Memory B cell (primary cell): ENCODE measurements at places on chromosomes 5 and 9.

DNA sequence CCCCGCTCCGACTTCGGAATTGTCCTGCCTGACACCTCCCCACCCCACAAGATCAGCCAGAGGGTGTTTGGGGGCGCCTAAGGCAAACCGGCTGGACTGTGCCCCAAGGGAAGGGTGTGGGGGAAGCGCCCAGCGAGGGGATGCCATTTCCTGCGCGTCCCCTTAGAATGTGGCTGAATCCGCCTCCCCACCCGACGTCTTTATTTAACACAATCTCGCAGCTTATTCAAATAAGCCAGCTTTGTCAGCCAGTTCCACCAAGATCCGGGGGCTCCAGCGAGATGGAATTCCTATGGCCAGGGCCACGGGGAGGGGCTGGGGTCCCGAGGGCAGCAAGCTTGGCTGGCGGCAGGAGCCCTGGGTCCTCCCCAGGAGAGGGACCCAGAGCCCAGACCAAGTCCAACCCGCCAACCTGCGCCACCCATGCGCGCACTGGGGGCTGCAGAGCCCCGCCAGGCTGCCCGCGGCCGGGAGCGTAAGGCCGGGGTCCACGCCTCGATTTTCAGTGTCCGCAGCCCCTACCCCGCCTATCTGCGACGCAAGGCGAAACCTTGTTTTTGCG is 7.4 kb downstream of the IRX4 start:
- no peak for DNase-seq

GRCh38 chr9:121447321-121447834 is 52.3 kb downstream of the GGTA1 start:
- no peak for DNase-seq

DNA sequence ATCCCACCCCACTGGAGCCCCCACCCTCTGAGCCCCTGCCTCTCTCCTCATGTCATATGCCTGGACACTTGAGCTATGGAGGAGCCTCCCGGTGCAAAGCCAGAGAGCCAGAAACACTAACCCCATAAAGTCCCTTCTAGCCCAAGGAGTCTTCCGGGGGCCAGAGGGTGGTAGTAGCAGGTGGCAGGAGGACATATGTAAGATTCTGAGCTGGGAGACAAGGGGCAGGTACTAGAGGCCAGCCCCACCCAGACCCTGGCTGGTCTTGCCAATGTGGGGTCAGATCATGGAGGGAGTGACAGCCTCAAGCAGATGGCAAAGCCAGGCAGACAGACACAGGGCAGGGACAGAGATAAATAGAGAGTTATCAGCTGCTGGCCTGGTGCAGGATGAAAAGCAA is 63.4 kb downstream of the PSD2 start:
- no peak for DNase-seq

DNA sequence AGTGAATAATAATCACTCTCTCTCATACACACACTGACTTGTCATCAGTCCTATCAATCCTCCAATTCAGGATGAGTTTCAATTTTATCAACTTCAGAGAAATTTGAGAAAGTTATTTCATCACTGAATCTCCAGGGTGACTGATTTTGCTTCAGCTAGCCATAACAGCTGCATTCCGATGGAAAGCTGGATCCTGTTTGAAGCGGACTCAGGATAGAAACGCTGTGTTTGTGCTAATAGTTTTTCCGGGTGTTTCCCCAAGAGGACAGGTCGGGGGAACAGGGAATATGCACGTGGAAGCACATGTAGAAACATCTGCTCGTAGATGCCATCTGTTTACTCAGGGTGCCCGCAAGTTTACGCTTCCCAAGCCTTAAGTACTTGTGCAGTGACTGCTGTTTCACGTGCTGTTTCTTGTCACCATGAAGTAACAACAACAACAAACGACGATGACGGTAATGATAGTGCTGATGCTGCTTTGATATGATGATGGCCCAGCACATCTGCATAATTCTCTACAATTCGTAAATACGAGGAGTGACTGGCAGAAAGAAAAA is 263.7 kb upstream of the DAPK1 start:
- no peak for DNase-seq

DNA sequence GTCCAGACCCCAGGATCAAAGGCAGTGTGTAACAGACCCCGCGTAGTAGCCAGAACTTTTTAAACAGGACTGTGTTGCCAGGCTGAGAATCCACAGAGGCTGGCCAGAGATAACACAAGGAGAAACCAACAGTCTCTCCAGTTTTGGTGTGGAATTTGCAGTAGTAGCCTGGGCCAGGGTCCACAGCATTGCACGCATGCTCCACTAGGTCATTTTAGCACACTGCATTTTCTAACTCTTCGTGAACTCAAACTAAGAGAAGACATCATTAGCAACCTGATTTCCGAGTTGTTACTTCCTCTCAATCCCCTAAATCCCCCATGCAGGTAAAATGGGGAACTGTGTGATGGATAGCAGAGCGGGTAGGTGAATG is 119.6 kb downstream of the BOD1 start:
- DNase-seq: no peak

DNA sequence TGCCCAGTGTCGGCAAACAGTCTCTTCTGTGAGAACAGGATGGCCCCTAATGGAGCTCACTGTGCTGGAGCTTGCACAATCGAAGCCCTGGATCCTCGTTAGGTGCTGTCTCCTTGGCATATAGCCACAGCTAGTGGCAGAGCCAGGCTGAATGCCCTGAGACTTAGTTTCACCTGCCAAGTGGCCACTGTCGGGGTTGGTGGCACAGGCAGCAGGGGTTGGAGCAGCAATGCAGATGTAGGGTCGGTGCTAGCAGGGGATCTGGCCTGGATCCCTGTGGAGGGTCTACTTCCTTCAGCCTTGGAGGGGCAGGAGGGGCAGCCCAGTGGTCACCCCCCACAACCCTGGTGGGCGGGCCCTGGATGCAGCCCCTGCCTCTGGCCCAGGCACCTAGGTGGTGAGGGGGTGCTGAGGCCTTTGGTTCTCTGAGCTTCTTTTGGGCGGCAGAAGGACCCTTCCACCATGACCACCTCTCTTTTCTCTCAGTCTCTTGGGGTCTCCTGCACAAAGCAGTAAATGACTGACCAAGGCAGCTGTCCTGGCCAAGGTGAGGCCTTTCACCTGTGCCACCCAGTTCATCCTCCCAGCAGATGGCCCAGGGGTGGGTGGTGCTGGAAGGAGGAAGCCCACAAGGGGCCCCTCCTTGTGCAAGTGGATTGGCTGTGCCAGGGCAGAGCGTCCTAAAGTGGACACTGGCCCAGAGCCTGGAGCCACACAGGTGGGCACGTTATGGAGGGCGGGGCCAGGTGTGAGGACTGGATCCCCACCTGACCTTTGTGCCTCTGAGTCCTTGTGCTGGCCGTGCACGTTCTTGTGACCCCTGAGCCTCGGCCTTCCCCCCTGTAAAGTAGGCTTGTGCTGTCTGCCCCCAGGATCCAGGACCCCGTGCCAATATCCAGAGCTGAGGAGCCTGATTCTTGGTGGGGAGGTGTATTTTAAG is 44.8 kb downstream of the PHF2 start:
- no peak for DNase-seq

- no peak for DNase-seq
These were observed 72.2 kb upstream of the PTCH1 start for GRCh38 chr9:95588724-95589588.

- DNase-seq: no peak
These were observed 12.2 kb upstream of the PRXL2C start for GRCh38 chr9:96667363-96667728.

DNA sequence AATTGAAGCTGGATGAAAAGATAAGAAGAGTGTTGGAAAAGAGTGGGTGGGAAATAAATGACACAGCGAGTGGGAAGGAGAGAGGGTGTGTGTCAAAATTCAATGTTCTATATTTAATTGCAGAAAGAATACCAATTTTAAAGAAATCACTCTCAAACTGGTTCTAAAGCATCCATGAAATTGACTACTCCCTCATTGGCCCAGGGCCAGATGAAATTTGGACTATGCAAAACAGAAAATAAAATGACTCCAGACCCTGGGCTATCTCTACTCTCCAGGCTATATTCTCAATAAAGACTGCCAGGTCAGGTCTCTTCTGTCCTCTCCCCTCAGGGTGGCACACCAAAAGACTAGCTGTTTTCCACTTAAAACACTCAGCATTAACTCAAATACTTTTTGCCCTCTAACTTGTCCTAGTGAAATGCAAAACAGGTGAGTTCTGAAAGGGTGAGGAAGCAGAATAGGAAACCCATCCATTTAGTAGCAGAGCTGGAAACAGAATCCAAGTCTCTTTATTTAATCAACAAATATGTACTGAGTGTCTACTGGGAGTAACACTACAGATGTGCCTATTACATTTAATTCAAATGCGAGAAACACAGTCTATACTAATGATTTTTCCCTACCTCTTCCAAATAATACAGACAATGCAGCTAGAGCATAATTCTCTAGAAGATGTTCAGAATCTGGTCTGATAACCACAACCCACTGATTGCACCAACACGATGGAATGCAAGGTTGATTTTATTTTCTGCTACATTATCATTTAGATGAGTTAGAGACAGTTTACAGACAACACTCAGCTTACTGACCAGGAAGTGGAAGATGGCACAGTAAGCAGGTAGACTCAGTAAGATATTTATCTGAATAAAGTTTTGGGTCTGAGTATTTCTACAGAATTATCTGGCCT is 42.1 kb downstream of the EFCAB9 start:
- DNase-seq: no peak

GRCh38 chr5:143201589-143201988 is 201.9 kb downstream of the NR3C1 start:
- DNase-seq: no peak

- DNase-seq: no peak
These were observed 316.8 kb downstream of the BRINP1 start for GRCh38 chr9:119052339-119053030.

- no peak for DNase-seq
These were observed 174.7 kb downstream of the PPP2R2B start for GRCh38 chr5:146703899-146704298.

DNA sequence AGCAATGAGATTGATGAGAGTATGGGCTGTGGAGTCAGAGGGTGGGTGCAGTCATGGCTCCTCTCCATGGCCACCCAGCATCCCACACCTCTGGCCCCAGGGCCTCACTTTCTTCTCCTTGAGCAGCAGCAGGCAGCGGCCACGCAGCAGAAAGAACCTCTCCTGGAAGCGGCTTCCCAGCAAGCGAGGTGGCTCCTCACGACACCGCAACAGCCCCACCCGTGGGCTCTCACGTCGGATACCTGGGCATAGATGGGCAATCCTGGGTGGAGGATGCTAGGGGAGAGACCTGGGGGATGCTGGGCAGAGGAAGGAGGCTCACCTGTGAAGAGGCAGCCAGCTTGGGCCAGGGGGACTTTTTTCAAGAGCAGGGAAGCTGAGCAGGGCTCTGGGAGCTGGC is 5.2 kb upstream of the FCHSD1 start:
- no peak for DNase-seq

GRCh38 chr9:83588256-83588655 is 34.7 kb upstream of the IDNK start:
- no peak for DNase-seq

GRCh38 chr5:76762484-76762883 is 46.6 kb downstream of the F2R start:
- no peak for DNase-seq

DNA sequence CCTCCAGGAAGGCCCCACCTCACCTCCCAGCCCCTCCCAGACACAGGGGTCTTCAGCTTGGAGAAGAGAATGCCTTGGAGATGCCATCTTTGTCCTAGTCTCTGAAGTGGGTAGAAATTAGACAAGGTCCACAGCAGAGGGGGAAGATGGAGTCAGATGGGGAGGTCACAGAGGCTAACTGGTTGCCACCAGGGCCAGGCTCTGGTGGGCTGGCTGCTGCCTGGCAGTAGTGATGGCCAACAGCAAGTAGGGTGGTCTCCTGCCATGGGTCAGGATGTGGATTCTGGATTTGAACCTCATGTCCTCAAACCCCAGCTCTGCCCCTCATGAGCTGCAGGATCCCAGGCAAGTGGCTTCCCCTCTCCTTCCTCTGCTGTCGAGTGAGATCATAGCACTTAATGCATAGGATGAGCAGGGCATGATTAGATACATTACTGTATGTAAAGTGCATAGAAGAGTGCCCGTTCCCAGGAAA is 38.7 kb upstream of the NEK6 start:
- no peak for DNase-seq

GRCh38 chr9:69946800-69947437 is 96.7 kb upstream of the MAMDC2 start:
- no peak for DNase-seq

- no peak for DNase-seq
These were observed 5.9 kb downstream of the BDP1 start for GRCh38 chr5:71461360-71461759.

DNA sequence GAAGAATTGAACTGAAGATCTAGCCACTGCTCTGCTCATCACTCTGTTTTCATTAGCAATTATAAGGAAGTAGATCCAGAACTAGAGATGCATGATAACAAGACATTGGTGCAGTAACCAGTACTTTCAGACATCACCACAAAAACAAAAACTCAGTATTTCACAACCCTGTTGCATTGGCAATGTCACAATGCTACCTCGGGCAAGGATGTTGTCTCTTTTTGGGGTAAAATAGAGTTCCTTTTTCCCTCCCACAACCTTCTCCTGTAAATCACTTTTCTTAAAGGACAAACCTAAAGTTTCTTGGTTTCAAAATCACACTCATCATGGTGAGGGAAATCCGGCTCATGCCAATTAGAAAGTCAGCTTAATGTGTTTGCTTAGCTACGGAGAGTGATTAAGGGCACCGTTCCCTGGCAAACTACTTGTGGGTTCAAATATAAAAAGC is 420.1 kb upstream of the MEF2C start:
- DNase-seq: no peak

GRCh38 chr5:122480146-122480545 is 168.1 kb downstream of the SNCAIP start:
- DNase-seq: no peak

- no peak for DNase-seq
These were observed 5.0 kb upstream of the PTPDC1 start for GRCh38 chr9:94079236-94079635.

GRCh38 chr9:102405218-102405867 is 589.8 kb upstream of the CYLC2 start:
- no peak for DNase-seq

- DNase-seq: no peak
These were observed 34.9 kb downstream of the WNK2 start for GRCh38 chr9:93218671-93219420.

- DNase-seq: no peak
These were observed 18.0 kb downstream of the ORM2 start for GRCh38 chr9:114347675-114348074.

- DNase-seq: no peak
These were observed 27.2 kb upstream of the CER1 start for GRCh38 chr9:14749741-14750211.

- DNase-seq: no peak
These were observed 34.4 kb downstream of the MACROH2A1 start for GRCh38 chr5:135364421-135365262.

DNA sequence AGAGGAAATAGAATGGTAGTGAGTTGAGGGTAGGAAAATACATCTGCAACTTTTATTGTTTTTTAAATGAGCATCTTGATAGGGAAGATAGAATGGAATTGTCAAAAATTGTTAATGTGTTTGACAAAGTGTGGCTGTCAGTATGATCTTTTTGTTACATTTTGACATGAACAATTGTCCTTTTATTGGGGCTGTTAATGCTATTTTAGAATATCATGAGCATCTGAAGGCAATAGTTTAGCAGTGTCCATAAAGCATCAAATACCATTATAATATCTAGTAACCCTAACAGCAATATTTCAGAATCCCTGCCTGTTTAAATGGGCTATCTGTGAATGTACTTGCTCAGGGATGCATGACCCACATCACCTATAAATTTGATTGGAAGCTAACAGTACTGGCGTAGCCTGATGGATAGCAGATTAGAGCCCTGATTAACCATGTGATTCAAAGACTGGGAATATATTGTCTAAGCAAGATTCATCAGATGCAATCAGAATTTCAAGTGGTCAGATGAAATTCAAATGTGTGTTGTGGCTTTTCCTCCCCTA is 37.8 kb downstream of the TLE4 start:
- DNase-seq: no peak
